Effector CD4-positive, alpha-beta T cell (primary cell): ENCODE measurements at places on chromosomes 4 and X.

- DNase-seq: no peak
These were observed 1049.2 kb upstream of the INTU start for GRCh38 chr4:126583509-126583908.

- no peak for DNase-seq
These were observed 43.9 kb downstream of the CLNK start for GRCh38 chr4:10640561-10641201.

DNA sequence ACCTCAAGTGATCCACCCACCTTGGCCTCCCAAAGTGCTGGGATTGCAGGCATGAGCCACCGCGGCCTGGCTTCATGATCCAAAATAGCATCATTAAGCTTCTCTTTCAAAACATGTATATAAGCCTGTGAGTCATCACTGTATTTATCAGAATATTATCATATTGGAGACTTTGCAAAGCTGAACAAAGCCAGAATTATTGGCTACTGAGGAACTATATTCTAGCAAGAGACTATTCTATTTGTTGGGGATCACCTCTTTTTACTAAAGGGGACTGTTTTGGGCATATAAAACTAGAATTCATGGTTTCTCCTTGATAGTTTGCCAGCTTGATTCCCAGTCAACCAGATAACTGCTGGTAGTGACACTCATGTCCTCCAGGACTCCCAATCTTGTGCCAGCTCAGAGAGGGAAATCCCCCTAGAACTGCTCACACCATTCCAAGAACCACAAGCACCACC, 40.1 kb downstream of the TET2 start:
- no peak for DNase-seq

DNA sequence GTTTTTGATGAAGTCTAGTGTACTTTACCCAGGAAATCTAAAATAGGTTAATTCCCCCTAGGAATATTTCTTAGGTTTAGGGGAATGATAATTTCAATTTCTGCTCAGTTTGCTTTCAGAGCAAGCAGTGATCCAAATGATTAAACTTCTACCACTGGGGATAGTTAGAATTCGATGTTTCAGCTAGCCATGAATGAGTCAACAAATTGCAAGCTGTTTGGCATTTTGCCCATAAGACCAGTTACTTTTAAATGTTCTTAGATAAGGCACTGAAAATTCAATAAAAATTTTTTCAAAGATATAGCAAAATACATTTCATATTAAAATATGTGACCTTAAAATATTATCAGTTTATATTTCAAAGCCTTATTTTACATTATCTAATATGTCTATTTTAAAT, 993.6 kb downstream of the ARAP2 start:
- no peak for DNase-seq

DNA sequence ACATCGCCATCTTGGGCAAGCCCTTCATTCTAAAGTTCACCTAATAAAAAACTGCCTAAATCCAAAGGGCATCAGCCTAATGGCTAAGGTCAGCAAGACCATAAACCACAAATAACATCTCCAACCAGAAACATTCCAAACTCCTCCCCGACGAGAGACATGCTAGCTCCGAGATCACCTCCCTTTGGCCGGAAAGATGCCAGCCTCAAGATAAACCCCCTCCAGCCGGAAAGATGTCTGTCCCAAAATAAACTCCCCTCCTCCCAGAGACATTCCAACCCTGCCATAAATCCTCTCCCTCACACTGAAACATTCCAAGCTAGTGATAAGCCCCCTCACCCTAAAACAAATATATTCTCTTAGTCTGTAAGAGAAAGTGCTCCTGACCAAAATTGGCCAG, 13.3 kb upstream of the DYNLT3 start:
- DNase-seq: no peak

DNA sequence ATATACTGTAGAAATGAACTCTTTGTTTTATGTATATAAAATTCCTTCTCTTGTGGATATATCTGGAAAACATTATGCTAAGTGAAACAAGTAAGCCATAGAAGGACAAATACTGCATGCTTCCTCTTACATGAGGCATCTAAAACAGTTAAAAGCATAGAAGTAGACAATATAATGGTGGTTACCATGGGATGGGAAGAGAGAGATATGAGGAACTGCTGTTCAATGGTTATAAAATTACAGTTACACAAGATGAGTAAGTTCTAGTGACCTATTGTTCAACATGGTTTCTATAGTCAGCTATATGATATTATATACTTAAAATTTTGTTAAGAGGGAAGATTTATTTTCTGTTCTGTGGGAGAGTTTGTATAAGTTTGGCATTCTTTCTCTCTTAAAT, 43.4 kb downstream of the HTRA3 start:
- no peak for DNase-seq

- DNase-seq: no peak
These were observed 15.8 kb downstream of the MAOB start for GRCh38 chrX:43866423-43866822.

- no peak for DNase-seq
These were observed 213.2 kb upstream of the UGT8 start for GRCh38 chr4:114385195-114385985.

DNA sequence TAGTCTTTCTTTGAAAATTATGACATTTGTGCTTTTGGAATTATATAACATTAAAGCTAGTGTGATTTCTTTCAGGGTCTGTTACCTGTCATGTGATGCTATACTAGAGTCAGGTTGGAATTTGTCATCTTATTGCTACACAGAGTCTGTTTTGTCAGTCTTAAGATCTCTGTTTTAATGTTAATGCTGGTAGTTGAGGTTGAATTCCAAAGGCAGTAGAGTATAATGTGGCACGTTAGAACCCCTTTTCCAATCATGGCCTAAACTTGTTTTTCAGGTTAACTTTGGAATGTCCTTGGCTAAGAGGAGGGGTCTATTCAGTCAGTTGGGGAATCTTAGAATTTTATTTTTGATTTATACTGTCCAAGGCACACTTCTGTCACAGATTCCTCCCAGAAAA, 258.5 kb downstream of the PABPC4L start:
- DNase-seq: no peak

- DNase-seq: peak; percentile 14
These were observed 16.4 kb downstream of the TCEANC start for GRCh38 chrX:13669246-13669737.
